ENCODE measurements at places on chromosomes 12 and 14. TPM values are rescaled to one million over a fixed set of nuclear protein-coding genes. Genes with fewer than 3 reads are reported as not detected.
A peak's percentile ranks its signal among the peaks of the same experiment; 100 is the strongest.

ARMH4 gene
- total RNA-seq: not detected

C12orf60 gene
- total RNA-seq: 0.11 TPM

HOXC12 gene
- not detected for total RNA-seq

GRCh38 chr12:101490286-101490920 is 15.3 kb downstream of the SPIC start:
- no peak for DNase-seq

- DNase-seq: no peak
Measured at GRCh38 chr14:61429316-61429715, 107.9 kb downstream of the PRKCH start.

- peak; percentile 44 for DNase-seq
Measured at GRCh38 chr12:9364224-9365176, 156.3 kb upstream of the PZP start.

All from CD4-positive, alpha-beta T cell (primary cell).